ENCODE measurements at places on chromosomes 5 and 9. TPM values are rescaled to one million over a fixed set of nuclear protein-coding genes. Genes with fewer than 3 reads are reported as not detected.

GRCh38 chr5:179554981-179555380 lies 4.6 kb downstream of the RUFY1 start:
- no peak for DNase-seq

- no peak for DNase-seq
Observed at GRCh38 chr9:121268851-121269641, 1.1 kb downstream of the GSN start.

- DNase-seq: no peak
Observed at GRCh38 chr5:43302481-43302880, 10.7 kb downstream of the HMGCS1 start.

DNA sequence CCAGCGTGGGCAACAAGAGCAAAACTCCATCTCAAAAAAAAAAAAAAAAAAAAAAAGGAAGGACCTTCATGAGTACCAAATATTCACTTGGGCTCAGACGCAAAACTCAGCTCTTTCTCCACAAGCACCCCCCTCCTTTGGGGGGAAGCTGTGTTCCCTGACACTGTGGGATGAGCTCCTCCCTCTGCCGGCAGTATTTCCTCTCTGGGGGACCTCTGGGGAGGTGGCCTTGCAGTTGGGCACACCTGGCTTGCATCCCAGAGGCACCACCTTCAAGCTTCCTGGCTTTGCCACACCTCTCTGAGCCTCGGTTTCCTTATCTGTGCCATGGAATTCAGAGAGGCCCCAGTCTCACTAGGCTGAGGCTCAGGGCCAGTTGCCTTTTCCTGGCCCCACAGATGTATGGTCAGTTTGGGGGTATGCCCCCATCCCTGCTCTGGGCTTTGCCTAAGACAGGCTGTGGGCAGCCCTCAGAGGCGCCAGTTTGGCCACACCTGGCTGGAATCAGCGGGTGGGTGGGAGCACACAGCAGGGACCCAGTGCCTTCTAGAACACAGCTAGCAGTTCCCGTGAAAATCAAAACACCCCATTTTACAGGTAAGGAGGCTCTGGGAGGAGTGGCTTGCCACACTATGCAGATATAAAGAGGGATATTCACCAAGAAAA lies 157.5 kb upstream of the IER5L start:
- DNase-seq: no peak

GRCh38 chr5:88226881-88227450 lies 41.7 kb downstream of the TMEM161B start:
- DNase-seq: no peak

DNA sequence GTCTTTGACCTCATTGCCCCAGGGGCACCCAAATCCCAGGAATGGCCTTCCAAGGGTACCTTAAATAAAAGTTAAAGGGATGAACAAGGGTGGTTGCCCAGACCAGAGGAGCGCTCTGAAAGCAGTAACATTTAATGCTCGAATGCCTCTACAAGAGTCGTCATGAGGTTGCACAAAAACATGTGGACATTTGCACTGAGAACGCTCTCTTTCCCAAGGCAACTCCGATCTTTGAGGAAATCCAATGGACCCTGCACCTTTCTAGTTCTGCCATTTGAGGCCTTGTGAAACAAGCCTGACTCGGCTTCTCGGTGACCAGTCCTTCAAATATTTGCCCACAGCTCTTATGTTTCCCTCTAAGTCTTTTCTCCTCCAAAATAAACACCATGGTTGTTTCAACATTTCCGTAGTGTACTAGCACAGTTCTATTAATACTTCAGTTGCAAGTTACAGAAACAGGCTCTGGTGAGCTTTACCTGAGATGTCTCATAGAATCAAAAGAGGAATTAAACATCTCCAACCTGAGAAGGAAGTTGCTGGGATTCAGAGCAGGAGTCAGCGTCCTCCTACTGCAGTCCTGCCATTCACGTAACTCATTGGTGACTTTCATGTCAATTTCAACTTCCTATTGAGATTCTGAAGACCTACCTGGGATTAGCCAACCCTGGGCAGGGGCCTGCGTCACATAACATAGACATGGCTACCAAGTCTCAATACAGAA lies 168.8 kb upstream of the RAI14 start:
- DNase-seq: no peak

DNA sequence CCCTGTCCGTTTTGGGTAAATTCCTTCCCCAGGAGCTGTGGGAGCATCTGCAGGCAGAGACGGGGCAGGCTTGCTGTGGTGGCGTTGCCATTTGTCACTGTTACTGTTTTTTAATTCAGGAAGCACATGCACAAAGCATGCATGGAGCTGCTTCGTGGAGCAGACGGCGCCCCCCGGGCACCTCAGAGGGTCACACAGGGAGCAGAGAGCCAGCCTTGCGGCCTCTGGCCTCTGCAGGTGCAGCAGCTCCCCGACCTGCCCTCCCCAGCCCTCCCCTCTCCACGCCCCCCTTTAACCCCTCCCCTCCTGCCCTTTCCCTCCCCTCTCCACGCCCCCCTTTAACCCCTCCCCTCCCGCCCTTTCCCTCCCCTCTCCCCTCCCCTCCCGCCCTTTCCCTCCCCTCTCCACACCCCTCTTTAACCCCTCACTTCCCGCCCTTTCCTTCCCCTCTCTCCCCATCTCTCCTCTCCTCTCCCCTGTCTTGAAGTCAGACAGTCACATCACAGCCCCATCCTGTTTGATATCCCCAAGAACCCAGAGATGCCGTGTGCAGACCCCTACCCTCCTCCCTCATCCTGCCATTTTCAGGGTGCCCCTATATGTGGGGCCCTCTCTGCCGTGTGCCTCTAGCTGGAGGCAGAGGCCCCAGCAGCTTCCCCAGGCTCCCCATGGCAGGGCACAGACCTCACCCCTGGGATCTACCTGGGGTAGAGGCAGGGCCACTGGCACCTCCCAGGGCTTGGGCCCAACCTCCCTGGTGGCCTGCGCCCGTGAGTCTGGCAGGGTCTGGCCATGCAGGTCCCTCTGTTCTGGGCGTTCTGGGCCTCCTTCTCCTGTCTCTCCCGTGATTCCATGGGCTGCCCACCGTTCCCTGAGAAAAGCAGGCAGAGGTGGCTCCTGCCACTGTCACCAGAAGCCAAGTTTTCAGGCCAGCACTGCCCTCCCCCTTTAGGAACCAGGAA lies 29.6 kb upstream of the UBAC1 start:
- DNase-seq: peak; percentile 32

- DNase-seq: no peak
Observed at GRCh38 chr9:20419533-20419932, 202.8 kb downstream of the MLLT3 start.

DNA sequence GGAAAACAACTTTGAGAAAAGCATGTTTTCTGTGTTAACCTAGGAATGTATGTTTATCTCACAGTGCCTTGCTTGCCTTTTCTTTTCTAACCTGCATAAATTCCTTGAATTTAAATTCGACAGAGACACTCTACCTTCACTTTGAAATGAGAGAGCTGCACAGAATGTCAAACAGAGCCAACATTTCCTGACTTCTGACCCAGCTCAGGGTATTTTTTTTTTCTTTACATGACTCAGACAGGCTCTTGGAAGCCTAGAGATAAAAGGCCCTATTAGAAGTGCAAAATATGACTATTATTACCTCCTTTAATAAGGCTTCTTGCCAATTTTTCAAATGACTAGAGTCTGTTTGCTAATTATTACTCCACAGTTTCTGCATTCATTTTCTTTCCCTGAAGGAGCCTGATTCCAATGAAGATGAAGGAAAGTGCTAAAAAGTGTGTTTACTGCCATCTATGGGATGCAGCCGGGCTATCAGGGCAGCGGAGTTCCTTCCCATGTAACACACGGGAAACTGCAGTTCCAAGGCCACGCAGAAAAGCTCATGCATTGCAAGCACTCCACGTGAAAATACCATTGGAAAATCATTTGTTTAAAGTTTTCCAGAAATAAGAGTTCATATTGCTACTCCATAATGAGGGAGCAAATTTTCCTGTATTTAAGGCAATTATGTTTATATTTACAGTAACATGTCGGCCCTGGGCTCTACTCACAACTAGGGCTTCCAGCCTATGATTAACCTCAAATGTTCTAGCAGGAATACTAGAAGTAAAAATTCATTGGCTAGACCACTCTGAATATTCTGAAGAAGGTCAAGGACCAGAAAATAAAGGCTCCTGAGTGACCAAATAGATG lies 485.6 kb downstream of the ZSWIM6 start:
- DNase-seq: no peak

- DNase-seq: no peak
Observed at GRCh38 chr5:534743-535671, 10.8 kb upstream of the SLC9A3 start.

DNA sequence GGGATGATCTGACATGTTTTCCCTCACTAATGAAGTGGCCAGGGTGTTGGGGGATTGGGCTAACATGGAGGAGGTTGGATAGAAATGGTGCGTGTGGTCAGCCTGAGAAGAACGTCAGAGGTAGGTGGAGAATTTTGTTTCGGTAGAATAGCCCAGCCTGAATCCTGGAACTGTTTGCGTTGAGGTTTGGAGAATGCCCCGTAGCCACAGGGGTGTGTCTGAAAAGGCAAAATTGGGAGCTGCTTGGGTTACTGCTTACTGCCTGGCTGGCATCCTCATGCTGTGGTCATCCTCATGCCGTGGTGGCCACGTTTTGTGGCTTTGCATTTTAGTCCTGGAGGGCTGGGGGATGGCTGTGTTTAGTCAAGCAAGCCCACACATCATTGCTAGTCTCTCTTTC lies 236.9 kb downstream of the GOLPH3 start:
- no peak for DNase-seq

- DNase-seq: no peak
Observed at GRCh38 chr5:147713550-147714295, 68.8 kb downstream of the JAKMIP2 start.

DNA sequence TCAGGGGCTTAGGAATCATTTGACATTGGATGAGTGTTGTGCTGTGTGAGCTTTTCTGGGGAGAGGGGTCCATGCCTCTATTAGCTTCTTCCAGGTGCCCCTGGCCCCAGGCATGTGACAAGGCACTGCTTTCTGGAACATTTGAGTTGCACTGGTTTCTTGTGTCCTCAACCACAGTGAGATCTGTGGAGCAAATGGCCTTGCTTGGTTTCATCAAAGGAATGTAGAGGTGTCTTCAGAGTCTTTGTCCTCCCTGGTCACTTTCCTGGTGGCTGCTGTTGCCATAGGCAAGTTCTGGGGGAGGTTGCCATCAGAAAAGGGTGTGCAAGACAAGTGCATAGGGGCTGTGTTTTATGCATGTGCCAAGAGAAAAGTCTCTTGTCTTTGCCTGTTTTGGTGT lies 157.5 kb downstream of the MACROH2A1 start:
- DNase-seq: no peak

DNA sequence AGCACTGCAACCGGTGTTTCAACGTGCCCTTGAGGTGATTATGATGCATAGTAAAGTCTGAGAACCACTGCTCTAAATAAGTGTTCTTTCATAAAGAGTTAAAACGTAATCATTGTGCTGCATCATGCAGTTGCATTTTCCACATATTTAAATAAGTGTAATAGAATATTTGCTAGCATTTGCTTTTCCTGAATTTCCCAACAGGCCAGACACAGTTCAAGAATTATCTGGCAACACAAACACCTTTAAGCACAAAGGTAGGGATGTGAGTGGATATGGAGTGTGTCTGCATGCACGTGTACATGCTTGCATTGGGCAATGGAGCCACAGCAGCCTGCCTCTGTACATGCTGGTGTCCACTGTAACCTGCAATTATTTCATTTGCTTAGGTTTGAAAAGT lies 193.6 kb upstream of the PIK3R1 start:
- DNase-seq: no peak

GRCh38 chr5:17261075-17261474 lies 43.6 kb downstream of the BASP1 start:
- no peak for DNase-seq

The IFT74 gene
- total RNA-seq: 16.9 TPM

The FOXD4L4 gene
- total RNA-seq: 0.09 TPM

The FCN2 gene
- 0.52 TPM for total RNA-seq

The PCDH12 gene
- total RNA-seq: 3.4 TPM

The RETREG1 gene
- 37.7 TPM for total RNA-seq

The LCN9 gene
- total RNA-seq: not detected

The CCDC152 gene
- total RNA-seq: 5.1 TPM

The LMX1B gene
- total RNA-seq: 0.05 TPM

Data from thymus (tissue), 14 donors.